GM13977 (cell line): ENCODE measurements at places on chromosomes 2 and 18.

- no peak for DNase-seq
These were observed 80.5 kb downstream of the RDH14 start for GRCh38 chr2:18479947-18480369.

- DNase-seq, result no peak
These were observed 158.0 kb upstream of the MMADHC start for GRCh38 chr2:149745396-149746230.

DNA sequence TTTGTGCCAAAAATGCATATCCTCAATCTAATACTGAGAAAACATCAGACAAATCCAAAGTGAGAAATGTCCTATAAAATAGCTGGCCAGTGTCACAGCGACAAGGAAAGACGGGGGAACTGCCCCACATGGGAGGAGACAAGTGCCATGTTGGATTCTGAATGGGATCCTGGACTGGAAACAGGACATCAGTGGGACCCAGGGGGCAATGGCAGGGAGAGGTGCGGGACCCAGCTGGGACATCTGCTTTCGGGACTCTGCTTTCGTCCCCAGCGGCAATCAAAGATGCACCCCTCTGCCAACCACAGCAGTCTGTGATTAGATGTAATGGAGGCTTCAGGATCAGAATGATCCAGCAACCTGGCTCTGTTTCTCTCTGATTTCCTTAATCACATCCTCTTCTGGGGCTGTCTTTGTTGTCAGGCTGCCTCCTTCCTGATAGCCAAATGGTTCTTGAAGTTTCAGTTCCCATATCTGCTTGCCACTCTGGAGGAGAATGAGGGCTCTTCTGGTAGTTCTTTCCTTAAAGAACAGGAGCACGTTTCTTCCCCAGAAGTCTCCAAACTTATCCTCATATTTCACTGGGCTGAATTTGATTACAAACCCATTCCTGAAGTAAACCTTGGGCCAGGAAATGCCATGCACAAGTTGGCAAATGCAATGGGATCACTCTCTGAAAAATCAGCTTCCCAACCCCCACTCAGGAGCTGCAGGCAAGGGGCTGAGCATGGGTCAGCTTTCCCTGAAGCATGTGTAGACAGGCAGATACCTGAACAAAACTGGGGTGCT is 13.6 kb upstream of the PROC start:
- peak; percentile 24 for DNase-seq

GRCh38 chr2:130756053-130756873 is 923 bp downstream of the AMER3 start:
- peak; percentile 80 for DNase-seq

GRCh38 chr2:219369447-219369861 is 18.3 kb downstream of the DNPEP start:
- DNase-seq, result no peak

- DNase-seq, result no peak
These were observed 324.4 kb upstream of the CELF4 start for GRCh38 chr18:37889963-37890362.

DNA sequence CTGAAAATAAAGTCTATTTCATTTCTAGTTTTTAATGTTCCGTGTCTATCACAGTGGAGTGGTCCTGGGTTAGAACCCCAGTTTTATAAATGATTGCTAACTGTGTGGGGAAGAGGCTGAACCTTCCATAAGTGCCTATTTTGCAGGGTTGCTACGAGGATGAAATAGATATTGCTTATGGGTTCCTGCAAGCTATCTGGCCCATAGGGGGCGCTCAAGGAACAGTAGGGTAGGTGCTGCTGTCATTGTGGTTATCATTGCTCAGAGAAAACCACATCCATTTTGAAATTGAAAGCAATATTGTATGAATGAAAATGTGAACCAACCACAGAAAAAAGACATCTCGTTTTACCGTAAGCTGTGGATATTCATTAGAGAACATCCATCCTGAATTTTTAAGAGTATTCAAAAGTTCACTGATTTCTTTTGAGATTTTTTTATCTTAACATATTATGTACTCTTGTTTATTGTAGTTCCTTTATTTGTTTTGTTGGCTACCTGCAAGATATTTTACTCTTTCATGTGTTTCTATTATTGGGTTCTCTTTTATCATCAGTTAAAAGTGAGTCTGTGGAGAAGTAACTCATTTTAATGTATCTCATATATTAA is 261.6 kb downstream of the NAPG start:
- peak; percentile 73 for DNase-seq

DNA sequence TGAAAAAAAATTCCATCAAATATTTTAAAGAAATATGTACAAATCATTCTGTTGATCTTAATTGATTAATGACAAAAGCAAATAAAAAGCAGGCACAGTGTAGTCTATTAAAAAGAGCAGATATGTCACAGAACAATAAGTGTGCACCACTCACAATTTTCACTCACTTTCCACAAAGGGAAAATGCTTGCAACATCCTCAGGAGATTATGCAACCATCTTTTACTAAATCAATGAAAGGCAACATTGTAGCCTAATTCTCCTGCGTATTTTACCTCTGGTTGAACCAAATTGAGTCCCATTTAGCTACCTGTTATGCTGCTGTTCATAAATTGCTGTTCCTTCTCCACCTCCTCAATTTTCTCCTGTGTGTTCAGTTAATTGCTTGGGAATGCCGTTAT is 1346.8 kb upstream of the PIK3C3 start:
- DNase-seq, result no peak

DNA sequence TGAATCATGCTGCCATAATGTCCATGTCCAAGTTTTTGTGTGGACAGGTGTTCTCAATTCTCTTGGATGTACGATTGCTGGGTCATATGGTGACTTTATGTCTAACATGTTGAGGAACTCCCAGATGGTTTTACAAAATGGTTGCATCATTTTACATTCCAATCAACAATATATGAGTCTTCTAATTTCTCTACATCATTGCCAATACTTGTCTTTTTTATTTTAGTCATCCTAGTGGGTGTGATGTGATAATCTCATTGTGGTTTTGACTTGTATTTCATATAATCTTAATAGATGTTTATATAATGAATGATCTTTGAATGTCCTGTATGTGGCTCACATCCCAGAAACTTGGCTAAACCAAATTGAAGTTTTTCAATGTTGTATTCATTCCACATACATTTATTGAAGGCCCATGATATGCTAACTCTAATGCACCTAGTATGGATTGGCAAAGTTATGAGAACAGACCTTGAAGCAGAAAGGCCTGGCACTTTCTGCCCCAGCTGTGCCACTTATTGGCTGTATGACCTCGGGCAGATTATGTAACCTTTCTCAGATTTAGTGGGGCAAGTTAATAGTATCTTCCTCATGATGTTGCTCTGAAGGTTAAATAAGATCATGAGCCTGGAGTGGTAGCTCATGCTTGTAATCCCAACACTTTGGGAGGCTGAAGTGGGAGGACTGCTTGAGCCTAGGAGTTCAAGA is 205.4 kb downstream of the RAB3GAP1 start:
- DNase-seq, result no peak
